NCI-H526 treated with DMSO at 0.1 percent for 48 hours (cell line): ENCODE measurements at places on chromosomes 13 and 19.

- DNase-seq, result no peak
Measured at GRCh38 chr13:68666774-68667397, 1436.8 kb upstream of the PCDH9 start.

DNA sequence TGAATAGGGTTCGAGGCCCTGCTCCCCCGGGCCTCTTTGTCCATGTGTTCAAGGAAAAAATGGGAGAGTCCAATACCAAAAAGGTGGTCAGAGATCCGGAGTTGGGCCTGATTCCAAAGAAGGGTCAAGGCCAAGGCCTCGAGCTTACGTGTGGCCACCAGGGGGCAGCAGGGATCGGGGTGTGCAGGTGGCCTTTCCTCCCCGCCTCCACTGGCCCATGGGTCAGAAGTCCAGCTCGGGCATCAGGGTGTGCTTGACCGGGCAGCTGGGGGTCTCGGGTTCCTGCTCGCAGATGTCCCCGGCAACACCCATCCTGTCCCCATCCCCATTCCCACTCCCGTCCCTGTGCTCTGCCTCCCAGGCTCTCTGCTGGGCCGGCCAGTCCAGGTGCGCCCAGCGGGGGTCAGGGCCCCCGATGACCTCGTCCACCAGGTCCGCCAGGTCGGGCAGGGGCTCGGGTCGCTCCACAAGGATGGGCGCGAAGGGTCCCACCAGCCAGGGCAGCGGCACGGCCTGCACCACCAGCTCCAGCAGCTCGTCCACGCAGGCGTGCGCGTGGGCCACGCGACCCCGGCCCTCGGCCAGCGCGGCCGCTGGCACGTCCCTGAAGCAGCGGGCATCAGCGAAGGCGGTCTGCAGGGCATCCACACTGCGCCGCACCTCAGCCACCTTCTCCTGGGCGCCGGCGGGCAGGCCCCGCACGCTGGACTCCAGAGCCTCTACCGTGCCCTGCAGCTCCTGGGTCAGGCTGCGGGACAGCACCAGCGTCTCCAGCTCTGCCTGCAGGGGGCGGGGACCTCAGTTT, 5.2 kb upstream of the PLIN4 start:
- no peak for DNase-seq

- no peak for DNase-seq
Measured at GRCh38 chr13:103386341-103386740, 320.1 kb upstream of the SLC10A2 start.

- no peak for DNase-seq
Measured at GRCh38 chr13:27523346-27524073, 73.1 kb upstream of the MTIF3 start.

DNA sequence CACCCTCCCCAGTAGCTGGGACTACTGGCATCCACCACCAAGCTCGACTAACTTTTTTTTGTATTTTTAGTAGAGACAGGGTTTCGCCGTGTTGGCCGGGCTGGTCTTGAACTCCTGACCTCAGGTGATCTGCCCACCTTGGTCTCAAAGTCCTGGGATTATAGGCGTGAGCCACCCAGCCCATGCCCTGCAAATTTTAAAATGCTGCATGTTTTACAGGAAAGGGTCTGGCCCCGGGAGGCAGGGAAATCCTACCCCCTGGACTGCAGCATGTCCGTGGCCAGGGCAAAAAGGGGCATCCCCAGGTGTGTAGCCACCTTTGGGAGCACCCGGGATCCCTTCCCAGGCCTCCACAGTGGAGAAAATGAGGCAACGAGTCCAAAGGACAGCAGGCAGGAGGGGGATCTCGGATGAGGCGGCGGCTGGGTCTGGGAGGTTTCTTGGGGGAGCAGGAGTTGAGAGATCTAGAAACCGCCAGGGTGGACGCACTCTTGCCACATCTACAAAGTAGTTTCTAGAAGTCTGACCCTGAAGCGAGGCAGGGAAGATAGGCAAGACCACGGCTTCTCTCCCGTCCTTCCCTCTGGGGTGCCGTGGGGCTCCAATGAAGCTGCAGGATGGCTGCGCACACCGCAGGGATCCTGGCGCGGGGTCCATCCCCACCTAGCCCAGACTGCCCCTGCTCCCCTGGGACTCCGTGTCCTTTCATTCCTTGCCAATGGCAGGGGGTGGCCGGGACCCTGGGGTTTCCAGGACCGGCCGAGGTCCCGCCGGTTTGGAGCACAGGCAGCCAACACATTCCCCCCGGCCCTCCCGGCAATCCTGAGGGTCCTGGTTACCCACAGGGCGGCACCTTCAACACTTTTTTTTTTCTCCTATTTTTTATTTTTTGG, 21.3 kb upstream of the ZBTB7A start:
- DNase-seq, result no peak

- no peak for DNase-seq
Measured at GRCh38 chr13:32384702-32385101, 43.2 kb downstream of the N4BP2L1 start.

DNA sequence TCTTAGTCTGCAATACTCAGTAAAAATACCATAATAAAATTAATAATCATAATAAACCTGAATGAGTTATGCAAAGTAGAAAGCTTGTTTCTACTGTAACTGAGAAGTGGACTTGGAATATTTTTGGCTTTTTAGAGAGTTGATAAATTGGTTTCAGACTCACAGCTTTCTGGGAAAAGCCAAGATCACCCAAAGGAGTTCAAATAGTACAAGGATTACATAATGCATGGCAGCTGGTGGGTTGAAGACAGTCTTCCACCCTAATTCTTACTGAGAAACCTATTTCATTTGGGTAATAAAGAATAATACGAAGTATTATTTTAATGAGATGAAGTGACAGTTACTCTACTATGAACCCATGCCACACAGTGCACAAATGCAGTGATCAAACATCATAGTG, 139.4 kb upstream of the KLF12 start:
- no peak for DNase-seq

DNA sequence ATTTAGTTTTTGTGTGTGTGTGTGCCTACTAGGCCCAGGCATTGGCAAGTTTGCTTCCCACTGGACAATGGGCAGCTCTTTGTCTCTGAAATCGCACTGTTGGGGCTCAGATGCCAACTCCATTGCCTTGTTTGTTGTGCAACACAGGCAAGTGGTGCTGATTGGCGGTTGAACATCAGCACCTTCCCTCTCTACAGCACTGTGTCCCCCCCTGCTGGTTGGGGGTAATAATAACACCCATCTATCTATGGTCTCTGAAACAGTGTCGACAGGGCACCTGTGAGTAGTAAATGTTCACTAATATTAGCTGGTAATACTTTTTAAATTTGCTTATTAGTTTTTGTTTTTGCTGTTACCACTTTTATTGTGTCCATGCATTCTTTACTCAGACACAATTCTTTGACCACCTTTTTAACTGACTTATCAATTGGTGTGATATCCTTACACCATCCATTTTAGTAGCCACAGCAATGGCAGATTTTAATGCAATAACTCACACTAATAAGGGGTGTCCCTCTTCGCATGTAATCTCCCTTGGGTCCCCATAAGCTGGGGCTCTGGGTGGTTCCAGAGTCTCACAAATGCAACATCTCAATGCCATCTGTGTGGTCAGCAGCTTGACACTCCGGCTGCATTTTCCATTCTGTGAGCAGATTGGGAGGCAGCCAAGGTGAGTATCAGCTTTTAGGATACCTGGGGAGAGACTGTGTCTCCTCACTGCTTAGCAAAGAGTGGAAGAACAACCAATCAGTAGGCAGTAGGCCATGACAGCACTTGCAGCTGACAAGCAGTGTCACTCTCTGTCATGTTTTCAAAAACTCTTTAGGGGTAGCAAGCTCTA, 47.7 kb upstream of the UQCRFS1 start:
- no peak for DNase-seq

DNA sequence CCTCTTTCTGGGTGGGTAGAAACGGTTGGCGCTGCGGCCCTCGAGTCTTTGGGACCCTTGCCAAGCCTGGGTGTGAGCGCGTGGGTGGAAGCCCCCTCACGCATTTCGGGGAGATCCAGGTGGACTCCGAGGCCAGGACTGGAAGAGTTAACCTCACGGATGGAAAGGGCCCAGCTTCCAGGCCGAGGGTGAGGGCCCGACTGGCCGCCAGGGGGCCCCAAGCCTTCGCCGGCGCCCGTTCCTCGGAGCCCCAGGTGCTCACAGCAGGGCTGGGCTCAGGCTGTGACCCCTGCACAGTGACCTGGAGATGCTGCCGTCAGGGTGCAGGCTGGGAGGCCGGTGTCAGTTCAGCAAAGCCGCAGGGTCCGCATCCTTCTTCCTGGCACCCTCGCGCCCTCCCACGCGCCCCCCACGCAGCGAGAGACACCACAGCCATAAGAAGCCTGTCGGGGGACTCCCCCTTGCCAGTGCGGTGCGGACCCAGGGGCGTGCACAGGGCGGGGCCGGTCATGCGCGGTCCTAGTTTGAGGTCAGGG, 34.2 kb upstream of the TMEM255B start:
- DNase-seq, result peak; percentile 82

DNA sequence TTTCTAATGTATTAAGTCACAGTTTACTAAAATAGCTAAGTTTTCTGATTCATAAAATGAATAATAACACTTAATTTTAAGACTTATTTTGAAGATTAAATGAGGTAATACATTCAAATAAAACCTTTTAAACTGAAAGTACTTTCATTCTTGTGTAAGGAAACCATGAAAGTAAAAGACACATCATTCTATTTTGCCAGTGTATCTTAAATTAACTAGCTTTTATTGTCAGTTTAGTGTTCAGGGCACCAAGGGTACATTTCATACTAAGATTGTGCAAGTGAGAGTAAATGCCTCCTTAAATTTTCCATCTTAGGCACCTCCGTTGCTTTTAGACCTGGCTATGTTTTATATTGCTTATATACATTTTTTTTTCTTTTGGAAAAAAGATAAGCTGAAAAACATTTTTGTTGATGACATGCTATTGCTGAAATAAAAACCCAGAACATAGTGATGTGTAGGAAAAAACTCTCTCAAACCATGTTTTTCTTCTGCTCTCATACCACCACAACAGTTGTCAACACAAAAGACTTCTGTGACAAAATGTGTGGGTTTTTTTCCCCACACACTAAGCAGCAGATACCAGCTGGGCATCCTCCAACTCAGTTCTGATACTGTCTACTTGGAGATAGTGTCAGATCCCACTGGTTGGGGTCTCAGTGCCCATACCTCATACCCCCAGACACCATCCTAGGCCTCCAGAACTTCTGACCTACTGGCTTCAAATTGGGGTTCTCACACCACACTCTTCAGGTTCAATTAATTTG, 30.7 kb upstream of the LPAR6 start:
- no peak for DNase-seq

- DNase-seq, result no peak
Measured at GRCh38 chr19:18438331-18439024, 545 bp upstream of the ISYNA1 start.

DNA sequence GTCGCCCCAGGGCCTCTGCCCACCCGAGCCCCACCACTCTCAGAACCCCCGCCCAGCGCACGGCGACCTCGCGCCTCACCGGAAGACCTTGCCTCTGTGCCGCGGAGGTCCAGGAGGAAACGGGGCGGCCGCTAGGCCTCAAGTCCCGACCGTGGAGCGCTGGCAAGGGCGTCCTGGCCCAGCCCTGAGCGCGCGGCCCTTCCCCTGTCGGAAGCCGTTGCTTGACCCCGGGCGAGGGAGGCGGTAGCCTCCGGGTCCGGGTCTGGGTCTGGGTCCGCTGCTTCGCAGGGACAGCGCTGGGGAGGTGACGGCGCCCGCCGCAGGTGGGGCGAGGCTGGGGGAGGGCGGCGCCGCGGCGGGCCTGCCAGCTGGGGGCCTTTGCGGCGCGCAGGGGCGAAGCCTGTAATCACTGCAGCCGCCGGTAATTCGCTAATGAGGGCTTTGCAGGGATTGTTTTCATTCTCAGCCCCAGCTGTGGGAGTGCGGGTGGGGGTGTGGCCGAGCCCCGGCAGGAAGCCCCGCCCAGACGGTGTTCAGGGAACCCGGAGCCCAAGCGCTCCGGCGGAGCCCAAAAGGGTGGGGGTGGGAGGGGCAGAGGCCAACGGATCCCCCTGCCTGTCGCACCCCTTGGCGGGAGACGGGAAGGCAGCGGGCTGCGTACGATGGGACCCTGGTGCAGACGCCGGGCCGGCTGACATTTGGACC, 8.6 kb downstream of the C19orf25 start:
- DNase-seq, result no peak

- DNase-seq, result no peak
Measured at GRCh38 chr13:53028637-53029203, at the start of gene OLFM4. Gene OLFM4, plus strand, starts transcription at chr13:53028813. Its CDS starts 24 bp downstream, at chr13:53028837.

DNA sequence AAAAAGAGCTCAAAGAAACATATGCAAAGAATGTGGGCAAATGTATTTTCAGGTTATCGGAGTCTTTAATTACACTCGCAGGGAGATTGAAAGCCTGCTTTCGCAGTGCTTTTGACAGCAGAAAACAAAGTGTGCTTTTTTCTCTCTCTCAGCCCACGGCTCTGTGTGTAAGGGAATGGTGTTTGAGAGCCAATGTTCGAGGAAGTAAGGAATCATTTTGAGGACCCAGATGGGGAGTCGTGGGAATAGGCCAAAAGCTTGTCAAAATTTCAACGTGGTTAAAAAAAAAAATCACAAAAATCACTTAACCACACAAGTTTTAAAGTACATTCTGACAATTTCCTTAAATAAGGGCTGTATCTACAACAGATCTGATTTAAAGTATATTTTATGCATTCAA, 197.1 kb upstream of the IRS2 start:
- DNase-seq, result peak; percentile 95

GRCh38 chr13:51453959-51454703, 1.3 kb upstream of the INTS6 start:
- DNase-seq, result peak; percentile 54
